ENCODE measurements at places on chromosomes 7 and 10.

GRCh38 chr10:122703483-122704448 is 4.1 kb upstream of the C10orf120 start:
- DNase-seq, result peak; percentile 61

DNA sequence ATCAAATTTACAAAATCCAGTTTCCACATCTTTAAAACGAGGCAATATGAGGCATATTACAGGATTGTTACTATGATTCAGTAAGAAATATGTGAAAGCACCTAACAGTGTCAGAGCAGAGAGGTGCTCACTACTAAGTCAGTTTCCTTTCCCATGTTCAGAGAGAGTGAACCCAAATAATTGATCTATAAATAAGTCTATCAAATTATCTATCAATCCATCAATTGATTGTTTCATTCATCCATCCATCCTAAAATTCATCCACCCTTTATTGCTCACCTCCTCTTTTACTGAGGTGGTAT is 340.8 kb downstream of the SUGCT start:
- DNase-seq, result no peak

GRCh38 chr10:95635319-95635733 is 21.2 kb downstream of the ALDH18A1 start:
- no peak for DNase-seq

GRCh38 chr7:8627325-8627724 is 193.9 kb downstream of the NXPH1 start:
- no peak for DNase-seq

DNA sequence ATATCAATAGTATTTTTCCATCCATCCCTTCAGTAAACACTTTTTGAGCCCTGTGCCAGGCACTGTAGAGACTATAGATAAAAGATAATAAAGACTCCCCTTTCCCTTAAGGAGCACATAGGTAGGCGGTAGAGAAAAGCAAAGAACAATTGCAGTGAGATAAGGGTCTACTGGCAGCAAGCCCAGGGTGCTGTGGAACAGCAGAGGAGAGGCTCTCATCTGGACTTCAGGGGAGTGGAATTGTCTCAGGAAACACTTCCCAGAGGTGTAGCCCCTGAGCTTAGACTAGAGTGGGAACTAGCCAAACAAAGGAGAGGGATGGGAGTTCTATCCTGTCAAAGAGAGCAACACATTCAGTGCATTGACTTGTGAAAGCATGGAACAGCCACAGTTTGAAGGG is 102.0 kb downstream of the NRF1 start:
- DNase-seq, result no peak

- DNase-seq, result peak; percentile 66
Measured at GRCh38 chr10:96765406-96766240, 45.3 kb upstream of the PIK3AP1 start.

GRCh38 chr7:134916171-134916883 is 70.0 kb upstream of the AGBL3 start:
- no peak for DNase-seq

DNA sequence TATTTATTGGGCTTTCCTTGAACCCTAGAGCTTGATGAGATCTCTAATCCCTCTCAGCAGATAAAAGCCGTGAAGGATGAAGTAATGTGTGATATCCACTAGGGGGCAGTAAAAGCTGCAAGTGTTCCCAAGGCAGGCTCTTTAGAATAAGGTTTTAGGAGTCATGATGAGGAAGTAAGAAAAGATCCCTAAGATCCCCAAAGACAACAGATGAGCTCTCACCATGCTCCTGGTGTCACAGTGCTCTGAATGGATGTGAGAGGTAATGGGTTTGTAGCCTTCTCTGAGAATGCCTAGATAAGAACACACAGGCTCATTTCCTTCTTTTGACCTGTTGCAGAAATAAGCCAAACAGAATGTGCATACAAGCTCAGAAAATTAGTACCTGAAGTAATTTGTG is 70.4 kb upstream of the ITPRID1 start:
- DNase-seq, result no peak

DNA sequence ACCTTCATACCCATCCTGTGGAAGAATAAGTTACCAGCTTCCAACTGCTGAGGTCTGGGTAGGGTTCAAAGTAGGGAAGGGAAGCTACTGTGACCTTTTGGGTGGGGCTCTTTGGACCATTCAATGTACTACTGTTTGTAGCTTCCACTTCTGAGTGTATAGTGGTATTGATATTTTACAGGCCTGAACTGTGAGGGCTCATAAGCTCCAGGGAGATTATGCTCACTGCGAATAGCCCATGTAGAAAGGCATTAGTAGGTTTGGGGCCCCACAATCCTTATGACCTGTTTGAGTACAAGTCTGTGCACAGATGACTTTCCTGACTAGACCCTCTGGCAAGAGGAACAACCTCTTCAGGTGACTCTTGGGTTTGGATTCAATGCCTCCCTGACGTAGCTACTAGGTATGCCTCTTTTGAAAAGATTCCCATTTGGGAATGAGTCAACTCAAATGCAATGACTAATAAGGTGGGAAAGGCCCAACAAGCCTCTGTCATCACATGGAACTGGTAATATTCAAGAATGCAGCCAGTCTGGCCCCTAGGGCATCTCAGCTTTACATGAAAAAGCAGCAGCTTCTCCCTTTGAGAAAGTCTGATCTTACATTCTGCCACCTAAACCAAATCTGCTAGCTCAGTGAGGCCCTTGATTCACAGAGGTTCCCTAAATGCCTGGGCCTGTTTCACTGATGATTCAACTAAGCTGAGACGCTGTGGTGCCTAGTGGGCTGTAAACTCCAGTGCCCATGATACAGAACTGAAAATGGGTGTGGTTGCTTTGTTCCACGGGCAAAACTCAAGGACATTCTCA is 79.8 kb downstream of the ABI1 start:
- DNase-seq, result no peak

- DNase-seq, result no peak
Measured at GRCh38 chr10:61463035-61463909, 10.1 kb upstream of the TMEM26 start.

GRCh38 chr7:117408831-117409230 is 18.5 kb downstream of the ASZ1 start:
- no peak for DNase-seq

All from tibial artery (tissue), 4 donors.